CD8-positive, alpha-beta T cell (primary cell): ENCODE measurements at places on chromosomes 13 and 19. TPM values are rescaled to one million over a fixed set of nuclear protein-coding genes. Genes with fewer than 3 reads are reported as not detected.

Gene AKT1S1
- 14.1 TPM for total RNA-seq

Gene ZNF226
- total RNA-seq: 9.1 TPM

Gene MIR17HG
- total RNA-seq: 6.4 TPM

Gene BST2
- total RNA-seq: 29.7 TPM

Gene MAST1
- total RNA-seq: 1.1 TPM

Gene SIGLEC8
- total RNA-seq: not detected

Gene FGF21
- not detected for total RNA-seq

Gene ZNF565
- 10.8 TPM for total RNA-seq

Gene TEAD2
- total RNA-seq: not detected

Gene TNFRSF19
- not detected for total RNA-seq

Gene VSTM1
- not detected for total RNA-seq

Gene KASH5
- total RNA-seq: not detected

Gene ZNF8
- 9.5 TPM for total RNA-seq

Gene MTRF1
- 26.2 TPM for total RNA-seq

Gene SYMPK
- 52.6 TPM for total RNA-seq

Gene F2RL3
- total RNA-seq: not detected

Gene FFAR2
- total RNA-seq: 0.17 TPM

Gene FBXW9
- 2.3 TPM for total RNA-seq

Gene ZNF549
- 14.6 TPM for total RNA-seq

Gene ZNF98
- not detected for total RNA-seq

Gene ZNF577
- 5.6 TPM for total RNA-seq

Gene MCEMP1
- total RNA-seq: 1.5 TPM

Gene ZNF154
- 15.3 TPM for total RNA-seq

Gene ZNF223
- 1.3 TPM for total RNA-seq

Gene ZNF541
- total RNA-seq: 0.33 TPM

Gene FRY
- total RNA-seq: 1.7 TPM

Gene TIMM13
- 21.5 TPM for total RNA-seq
